Pons (tissue), 1 donor: ENCODE measurements at places on chromosomes 13 and 19.
A peak's percentile ranks its signal among the peaks of the same experiment; 100 is the strongest.

GRCh38 chr19:5217171-5217570 lies 123.4 kb downstream of the PTPRS start:
- no peak for DNase-seq

DNA sequence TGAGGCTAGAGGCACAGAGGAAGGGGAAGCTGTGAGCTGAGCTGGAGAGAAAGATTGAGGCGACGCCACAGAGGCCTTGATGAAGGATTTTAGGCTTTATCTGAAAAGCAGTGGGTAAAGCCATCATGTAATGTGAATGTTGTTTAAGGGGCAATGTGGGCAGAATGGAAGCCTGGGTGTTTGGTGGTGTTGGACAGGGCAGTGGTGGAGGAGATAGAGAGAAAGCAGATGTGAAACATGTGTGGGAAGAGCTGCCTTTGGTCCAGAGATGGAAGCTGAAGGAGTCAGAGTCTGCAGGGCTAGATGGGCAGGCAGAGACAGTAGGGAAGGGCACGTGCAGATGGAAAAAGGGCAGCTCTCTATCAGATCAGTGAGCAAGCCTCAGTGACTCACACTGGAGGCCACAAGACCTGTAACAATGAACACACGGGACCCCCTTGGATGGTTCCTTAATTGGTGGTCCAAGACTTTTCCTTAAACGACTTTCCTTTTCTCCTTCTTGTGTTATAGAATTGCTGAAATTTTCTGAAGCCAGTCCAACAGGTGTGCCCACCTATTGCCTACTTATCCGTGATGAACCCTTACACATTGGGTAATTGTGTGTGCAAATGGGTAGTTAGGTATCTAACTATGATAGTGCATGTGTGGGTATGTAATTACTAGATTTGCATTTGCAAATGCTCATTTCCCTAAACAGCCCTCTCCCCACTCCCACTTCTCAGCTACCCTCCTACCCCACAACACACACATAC lies 21.7 kb downstream of the ZNF536 start:
- no peak for DNase-seq

- DNase-seq: no peak
These were observed 77.1 kb downstream of the DNAJC3 start for GRCh38 chr13:95754069-95754468.

- DNase-seq: no peak
These were observed 470 bp downstream of the ZNF835 start for GRCh38 chr19:56670961-56671612.

DNA sequence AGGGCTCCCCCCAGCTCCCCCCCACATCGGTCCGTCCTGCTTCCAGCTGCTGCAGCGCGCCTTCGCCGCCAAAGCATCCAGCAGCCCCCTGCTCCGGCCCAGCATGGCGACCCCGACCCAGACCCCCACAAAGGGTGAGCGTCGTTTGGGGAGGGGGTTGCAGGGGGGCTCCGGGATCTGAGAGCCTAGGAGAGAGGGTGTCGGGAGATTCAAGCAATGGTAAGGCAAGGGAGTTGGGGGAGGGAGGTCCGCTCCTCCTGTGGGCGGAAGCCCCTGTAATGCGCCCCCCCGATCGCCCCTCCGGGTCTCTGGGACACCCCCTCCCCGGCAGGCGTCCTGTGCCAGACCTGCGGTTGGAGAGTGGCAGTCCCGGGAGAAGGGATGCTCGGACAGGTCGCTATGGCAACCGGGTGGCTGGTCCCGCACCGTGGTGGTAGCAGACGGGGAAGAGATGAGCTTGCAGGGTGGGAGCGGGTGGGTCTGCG lies at the start of gene FXYD7:
Gene FXYD7 (plus strand): TSS at position 25 of the 485 bp plus-strand sequence. CDS start 79 bp downstream, at position 104.
- no peak for DNase-seq

DNA sequence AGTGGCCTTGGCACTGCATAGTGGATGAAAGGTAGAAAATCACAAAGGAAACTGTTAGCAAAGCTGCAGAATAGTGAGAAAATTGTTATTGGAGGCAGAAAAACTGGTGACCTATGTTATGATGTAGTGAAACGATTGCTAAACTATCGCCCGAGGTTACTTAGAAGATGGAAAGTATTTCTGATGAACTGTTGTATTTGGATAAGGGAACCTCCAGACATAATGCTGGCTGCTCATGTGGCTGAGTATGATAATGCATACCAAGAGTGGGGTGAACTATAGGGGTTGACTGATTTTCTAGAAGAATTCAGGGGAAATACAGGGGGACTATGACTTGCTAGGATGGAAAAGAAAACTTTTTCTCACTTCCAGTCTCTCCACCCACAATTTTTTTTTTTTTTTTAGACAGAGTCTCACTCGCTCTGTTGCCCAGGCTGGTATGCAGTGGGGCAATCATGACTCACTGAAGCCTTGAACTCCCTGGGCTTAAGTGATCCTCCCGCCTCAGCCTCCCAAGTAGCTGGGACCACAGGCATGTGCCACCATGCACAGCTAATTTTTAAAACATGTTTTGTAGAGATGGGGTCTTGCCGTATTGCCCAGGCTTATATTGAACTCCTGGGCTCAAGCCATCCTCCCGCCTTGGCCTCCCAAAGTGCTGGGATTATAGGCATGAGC lies 4.4 kb upstream of the EID2 start:
- DNase-seq: no peak

GRCh38 chr13:90800082-90800746 lies 547.3 kb upstream of the MIR17HG start:
- peak; percentile 78 for DNase-seq

GRCh38 chr19:12996406-12997094 lies 1.3 kb downstream of the NFIX start:
- no peak for DNase-seq

GRCh38 chr19:46728693-46729339 lies 11.9 kb upstream of the PRKD2 start:
- DNase-seq: no peak

DNA sequence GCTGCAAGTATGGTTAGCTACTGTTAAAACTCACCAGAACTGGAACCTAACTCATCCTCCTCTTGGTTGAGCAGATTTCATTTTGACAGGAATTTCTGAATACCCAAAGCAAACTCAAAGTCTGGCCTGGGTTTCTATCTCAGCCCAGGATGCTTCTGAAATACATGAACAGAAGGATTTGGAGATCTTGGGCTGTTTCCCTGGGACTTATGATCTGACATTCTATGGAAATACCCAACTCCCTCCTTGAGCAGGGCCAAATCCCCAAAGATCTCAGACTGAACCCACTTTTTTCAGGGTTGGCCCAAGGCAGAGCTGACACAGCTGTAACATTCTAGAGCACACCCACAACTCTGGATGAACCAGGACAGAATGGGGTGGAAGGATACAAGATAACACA lies 1.1 kb upstream of the ITM2B start:
- DNase-seq: no peak

DNA sequence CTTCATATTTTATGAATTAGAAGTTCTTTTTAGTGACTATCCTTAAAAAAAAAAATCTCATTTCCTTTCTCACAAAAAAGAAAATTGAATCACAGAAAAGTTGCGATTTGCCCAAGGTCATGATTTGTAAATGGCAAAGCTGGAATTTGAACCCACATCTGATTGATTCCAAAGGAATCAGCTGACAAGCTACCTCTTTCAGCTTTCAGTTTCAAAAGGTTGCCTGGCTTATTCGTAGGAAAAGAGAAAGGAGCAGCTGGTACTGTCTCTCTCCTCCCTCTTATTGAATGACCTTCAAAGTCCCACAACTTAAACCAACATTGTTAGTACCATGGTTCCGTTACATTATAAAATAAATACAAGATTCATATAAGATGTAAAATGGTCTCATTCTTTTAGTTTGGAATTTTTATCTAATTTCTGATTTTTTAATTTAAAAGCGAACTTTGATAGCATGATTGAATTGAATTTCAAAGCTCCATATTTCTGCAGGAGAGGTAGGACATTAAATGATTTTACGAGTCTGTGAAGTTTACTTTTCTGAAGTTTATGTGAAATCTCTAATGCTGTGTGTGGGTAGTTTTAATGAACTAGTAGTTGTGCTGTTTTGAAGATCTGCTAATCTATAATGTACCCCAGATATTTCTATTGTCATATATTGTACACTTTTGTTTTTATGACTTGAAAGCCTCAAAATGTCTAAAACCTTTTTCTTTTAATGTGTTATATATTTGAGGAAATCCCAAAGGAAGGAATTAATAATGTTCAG lies 18.5 kb upstream of the KCTD4 start:
- DNase-seq: no peak

- DNase-seq: no peak
These were observed 25.8 kb downstream of the LHFPL6 start for GRCh38 chr13:39577203-39577602.

DNA sequence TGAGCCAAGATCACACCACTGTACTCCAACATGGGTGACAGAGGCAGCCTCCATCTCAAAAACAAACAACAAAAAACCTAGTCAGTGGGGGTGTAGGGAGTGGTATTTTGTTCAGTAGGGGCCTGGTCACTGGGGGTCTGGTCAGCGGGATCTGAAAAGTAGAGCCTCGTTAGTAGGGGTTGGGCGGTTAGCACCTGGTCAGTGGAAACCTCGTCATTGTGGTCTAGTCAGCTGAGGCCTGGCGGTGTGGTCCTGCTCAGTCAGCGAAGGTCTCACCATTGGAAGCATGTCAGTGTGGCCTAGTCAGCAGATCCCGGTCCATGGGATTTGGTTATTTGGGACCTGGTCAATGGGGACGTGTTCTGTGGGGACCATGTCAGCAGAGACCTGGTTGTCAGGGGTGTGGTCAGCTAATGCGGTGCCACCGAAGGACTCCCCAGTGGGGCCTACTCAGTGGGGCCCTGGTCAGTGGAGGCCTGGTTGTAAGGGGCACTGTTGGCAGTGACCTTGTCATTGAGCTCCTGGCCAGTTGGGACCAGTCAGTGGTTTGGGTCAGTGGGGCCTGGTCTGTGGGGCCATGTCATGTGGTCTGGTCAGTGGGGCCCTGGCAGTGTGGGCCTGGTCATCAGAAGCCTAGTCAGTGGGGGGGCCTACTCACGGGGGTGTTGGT lies 63.0 kb upstream of the TPM4 start:
- no peak for DNase-seq

DNA sequence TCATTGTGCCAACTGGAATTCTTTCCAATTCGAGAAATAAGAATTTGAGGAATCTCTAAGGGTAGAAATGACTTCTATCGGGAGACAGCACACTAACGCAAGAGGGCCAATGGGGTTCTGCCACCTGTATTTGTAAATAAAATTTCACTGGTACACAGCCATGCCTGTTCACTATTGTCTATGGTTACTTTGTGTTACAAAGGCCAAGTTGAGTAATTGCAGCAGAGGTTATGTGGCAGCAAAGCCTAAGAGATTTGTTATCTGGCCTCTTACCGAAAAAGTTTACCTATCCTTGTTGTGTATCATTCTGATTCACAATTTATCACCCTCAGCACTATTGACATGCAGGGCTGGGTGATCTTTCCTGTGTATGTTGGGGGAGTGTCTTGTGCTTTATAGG lies 278.0 kb downstream of the KLF5 start:
- DNase-seq: no peak

DNA sequence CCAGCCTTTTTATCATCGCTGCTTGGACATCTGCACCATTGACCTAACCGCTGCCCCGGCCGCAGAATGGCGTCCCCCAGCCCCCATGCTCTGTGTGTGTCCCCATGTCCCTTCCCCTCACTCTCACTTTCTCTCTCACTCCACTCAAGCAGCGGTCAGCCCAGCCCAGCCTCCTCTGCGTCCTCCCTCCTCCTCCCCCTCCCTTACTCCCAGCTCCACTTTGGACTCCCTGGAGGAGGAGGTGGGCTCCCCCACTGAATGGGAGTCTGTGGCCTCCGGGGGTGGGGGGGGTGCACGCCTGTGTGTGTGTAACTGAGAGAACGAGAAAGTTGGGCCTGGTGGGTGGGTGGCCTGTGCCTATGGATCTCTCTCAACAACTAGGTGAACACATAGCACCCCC lies 2.2 kb downstream of the MAP2K7 start:
- DNase-seq: no peak

- no peak for DNase-seq
These were observed 74.2 kb downstream of the TSHZ3 start for GRCh38 chr19:31275068-31275334.

DNA sequence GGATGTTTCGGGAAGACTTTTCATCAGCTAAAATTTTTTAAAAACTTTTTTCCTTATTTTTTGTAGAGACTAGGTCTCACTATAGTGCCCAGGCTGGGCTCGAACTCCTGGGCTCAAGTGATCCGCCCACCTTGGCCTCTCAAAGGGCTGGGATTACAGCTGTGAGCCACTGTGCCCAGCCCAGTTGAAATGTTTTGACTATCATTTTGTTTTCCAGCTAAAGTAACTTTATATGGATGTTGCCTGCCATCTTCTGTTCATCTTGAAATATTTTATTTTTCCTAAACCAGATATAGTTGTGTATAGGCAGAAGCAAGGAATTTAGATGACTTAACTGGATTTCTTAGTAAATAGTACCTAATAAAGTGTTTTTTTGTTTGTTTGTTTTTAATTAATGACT lies 7.0 kb downstream of the CAB39L start:
- peak; percentile 77 for DNase-seq

- DNase-seq: no peak
These were observed 751.8 kb downstream of the FGF9 start for GRCh38 chr13:22422712-22423111.

- peak; percentile 42 for DNase-seq
These were observed 423 bp downstream of the LSM14A start for GRCh38 chr19:34172661-34173192.

GRCh38 chr13:95710313-95710712 lies 33.4 kb downstream of the DNAJC3 start:
- no peak for DNase-seq

GRCh38 chr19:2495130-2495641 lies 19.3 kb downstream of the GADD45B start:
- DNase-seq: no peak

- peak; percentile 38 for DNase-seq
These were observed at the start of gene DHDH for GRCh38 chr19:48933382-48933932. Gene DHDH, plus strand, starts transcription at chr19:48933699. Its CDS starts 23 bp downstream, at chr19:48933722.

DNA sequence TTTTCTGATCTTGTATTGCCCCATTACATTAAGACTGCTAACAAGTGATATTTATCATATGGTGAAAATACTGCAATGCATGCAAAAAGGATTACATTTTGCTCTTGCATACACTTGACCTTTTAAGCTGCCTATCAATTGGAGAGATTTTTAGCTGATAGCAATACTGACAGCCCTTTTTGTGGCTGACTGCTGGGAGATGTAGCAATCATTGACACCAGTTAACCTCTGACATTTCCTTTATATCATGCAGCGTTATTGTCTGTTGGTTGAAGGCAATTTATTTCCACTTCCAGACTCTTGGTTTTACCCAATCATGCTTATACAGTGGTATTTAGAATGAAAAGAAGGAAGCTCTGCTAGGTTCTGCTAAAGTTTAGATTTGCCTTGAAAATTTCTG lies 364.0 kb downstream of the LMO7 start:
- no peak for DNase-seq

GRCh38 chr13:111505175-111505777 lies 184.8 kb downstream of the TEX29 start:
- DNase-seq: no peak
